Non-pigmented ciliary epithelial cell (primary cell): ENCODE measurements at places on chromosomes 6 and 20.

GRCh38 chr6:53658992-53659391, 6.6 kb downstream of the KLHL31 start:
- DNase-seq, result no peak

GRCh38 chr20:23350904-23351838, 580 bp downstream of the NXT1 start:
- DNase-seq, result no peak

- no peak for DNase-seq
Observed at GRCh38 chr20:17439616-17440296, 91.4 kb downstream of the BFSP1 start.

- no peak for DNase-seq
Observed at GRCh38 chr20:4472906-4473305, 248.8 kb upstream of the PRND start.

- DNase-seq, result no peak
Observed at GRCh38 chr6:109265530-109265929, 116.7 kb downstream of the CD164 start.

GRCh38 chr20:46261456-46262253, 46.6 kb downstream of the CDH22 start:
- no peak for DNase-seq
